ENCODE measurements at places on chromosomes 5 and 9. TPM values are rescaled to one million over a fixed set of nuclear protein-coding genes. Genes with fewer than 3 reads are reported as not detected.
A peak's percentile ranks its signal among the peaks of the same experiment; 100 is the strongest.

DNA sequence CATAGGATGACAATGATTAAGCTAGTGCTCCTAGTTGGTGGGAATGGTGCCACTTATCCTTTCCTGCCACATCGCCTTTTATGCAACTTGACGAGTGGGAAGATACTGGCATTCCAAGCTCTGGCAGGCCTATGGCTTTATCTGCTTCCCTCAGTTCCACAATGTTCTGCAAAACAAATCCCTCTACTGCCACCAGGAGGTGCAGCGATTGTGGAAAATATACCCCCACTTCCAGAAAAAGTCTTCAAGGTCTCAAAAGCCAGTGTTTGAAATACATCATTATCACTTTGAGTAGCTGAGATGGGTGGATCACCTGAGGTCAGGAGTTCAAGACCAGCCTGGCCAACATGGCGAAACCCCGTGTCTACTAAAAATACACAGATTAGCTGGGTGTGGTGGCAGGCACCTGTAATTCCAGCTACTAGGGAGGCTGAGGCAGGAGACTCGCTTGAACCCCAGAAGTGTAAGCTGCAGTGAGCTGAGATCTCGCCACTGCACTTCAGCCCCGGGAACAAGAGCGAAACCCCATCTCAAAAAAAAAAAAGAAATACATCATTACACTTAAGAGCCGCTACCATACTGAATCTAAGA is 3.4 kb downstream of the CLINT1 start:
- no peak for DNase-seq

Gene N4BP3
- 3.9 TPM for polyA plus RNA-seq

DNA sequence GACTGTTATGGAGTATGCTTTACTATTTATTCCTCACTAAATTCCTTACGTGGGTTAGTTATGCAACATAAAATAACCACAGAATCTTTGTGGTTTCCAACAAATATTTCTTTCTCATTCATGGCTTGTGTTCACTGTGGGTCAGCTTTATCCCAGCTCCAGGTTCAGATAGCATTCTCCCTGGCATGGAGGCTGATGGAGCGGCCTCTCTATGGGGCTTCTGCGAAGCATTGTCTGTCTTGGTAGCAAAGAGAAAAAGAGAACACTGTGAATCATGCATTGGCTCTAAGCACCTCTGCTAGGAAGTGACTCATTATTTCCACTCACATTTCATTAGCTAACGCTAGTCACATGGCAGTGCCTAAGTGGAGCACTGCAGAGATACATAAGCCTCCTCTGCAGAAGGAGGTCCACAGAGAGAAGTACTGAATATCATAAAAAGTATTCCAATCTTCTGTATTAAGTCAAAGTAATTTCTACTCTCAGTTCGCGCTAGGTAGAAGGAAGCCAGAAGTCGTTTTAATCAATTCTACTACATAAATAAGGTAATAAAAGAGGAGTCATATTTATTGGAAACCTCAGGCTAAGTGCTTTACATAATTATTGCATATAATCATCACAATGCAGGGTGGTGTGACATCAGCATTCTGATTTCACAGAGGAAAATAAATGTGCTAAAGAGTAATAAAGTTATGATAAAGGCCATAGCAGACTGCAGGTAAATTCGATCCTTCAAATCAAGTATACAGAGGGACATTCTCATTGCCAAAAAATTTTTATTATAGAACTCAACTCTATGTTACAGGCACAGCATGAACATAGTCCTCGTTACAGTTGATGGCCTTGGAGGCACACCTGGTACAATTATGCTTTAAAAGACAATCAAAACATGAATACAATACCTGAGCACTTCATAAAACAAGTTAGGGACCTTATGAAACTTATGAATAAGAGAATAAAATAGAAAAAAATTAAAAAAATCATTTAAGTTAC is 531.1 kb downstream of the CETN3 start:
- DNase-seq: no peak

Gene LCN15
- not detected for polyA plus RNA-seq

Gene ZNF354C
- 16.8 TPM for polyA plus RNA-seq

Gene ZNF366
- 4.0 TPM for polyA plus RNA-seq

Gene FAM200C
- 15.3 TPM for polyA plus RNA-seq

DNA sequence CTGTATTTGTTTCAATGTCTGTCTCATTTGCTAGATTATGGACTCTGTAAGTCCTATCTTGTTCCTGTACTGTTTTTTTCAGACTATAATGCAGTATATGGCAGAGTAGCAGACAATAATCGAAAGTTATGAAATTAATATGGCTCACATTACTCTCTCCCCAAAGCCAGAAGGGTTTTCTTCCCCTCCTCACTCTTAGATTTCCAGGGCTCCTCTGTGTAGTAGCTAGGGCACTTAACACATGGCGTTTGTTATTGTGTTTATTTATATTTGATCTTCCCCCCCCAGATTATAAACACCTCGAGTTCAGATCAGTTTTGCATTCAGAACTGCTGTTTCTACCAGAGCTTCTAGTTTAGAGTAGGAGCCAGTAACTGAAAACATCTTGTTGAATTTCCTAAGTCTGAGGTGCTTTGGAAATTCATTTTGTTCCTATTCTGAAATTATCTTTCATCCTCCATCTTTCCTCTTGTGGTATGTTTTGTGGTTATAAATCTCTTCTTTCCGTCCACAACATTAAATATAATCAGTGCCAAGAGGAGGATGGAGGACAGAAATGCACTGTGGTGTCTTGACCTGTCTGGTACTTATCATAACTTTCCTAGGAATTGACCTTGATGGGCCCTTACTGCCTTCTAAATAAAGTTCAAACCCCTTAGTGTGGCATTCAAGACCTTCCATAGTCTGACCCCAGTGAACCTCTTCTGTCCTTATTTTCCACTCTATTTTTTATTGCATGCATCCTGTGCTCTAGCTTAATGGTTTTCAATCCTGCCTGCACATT is 27.0 kb downstream of the TLE4 start:
- no peak for DNase-seq

DNA sequence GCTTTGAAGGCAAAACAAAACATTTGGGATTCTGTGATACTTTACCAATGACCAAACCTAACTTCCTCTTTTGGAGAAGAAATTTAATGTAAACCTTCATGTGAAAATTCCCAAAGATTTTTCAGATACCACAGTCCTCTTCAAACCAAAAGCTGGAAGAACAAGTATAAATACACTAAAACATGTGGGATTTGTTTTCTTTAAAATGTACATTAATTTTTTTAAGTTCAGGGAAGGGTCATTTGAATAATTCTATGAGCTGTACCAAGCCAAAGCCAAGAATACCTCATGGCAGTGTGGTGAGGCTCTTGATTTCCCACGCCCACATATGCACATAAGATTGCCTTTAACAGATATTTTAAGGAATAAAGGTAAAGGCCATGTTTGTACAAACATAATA is 28.4 kb upstream of the ITGA1 start:
- DNase-seq: no peak

GRCh38 chr5:178194026-178194425 is 6.9 kb upstream of the GMCL2 start:
- no peak for DNase-seq

GRCh38 chr9:120916588-120916987 is 10.0 kb downstream of the TRAF1 start:
- DNase-seq: no peak

GRCh38 chr5:132012371-132013005 is 1.0 kb upstream of the ACSL6 start:
- peak; percentile 45 for DNase-seq

DNA sequence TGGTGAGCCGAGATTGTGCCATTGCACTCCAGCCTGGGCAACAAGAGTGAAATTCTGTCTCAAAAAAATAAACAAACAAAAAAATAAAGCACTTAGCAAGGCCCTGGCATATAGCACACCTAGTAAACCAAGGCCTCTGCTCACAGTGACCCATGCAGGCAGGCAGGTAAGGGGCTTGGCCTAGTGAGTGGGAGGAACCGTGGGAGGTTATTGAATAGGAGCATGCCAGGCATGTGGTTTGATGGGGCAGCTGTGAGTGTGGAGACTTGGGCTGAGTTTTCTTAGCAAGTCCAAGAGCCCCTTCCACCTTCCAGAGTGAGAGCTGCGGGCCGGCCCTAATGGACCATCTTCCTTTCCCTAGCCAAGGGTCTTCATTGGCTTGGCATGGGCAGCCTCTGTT is 4.5 kb upstream of the NDST1 start:
- no peak for DNase-seq

GRCh38 chr5:68274847-68275651 is 59.5 kb downstream of the PIK3R1 start:
- DNase-seq: no peak

DNA sequence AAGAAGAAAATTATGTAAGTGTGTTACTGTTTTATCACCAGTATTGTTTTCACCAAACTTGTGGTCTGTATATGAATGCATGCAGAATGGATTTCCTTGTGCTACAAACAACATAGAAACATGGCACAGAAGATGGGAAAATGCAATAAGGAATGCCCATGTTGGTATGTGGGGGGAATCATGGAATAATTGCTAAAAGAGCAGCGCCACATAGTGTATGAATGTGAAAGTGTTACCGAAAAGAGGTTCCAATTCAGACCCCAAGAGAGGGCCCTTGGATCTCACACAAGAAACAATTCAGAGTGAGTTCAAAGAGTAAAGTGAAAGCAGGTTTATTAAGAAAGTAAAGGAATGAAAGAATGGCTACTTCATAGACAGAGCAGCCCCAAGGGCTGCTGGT is 26.4 kb upstream of the TYRP1 start:
- no peak for DNase-seq

DNA sequence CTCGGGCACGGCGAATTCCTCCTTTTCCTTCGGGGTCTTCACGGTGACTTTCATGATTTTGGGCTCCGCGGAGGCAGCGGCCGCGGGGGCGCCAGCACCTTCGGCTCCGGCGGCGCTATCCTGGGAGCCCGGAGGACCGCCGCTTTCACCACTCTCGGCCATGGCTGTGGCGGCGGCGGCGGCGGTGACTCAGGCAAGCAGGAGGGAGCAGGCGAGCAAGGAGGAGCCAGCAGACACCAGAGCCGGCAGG is 315 bp downstream of the UBQLN1 start:
- DNase-seq: peak; percentile 27

DNA sequence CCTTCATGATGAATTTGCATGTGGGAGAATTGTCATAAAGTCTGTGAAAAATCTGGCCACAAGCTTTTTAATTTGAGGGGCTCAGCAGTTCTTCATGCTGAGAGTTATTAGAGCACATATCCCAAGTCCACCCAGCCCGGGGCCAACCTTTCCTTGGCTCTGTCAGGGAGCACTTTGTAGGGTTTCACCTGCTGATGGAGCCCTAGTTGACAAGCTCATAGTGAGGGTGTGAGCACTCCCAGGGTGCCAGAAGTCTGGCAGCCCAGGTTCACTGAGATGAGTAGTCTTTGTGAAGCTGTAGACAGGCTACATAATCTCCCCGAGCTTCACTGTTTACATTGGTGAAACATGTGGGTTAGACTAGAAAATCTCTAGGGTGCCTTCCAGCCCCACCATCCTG is 97.2 kb upstream of the NREP start:
- no peak for DNase-seq

Gene EIF4E1B
- not detected for polyA plus RNA-seq

DNA sequence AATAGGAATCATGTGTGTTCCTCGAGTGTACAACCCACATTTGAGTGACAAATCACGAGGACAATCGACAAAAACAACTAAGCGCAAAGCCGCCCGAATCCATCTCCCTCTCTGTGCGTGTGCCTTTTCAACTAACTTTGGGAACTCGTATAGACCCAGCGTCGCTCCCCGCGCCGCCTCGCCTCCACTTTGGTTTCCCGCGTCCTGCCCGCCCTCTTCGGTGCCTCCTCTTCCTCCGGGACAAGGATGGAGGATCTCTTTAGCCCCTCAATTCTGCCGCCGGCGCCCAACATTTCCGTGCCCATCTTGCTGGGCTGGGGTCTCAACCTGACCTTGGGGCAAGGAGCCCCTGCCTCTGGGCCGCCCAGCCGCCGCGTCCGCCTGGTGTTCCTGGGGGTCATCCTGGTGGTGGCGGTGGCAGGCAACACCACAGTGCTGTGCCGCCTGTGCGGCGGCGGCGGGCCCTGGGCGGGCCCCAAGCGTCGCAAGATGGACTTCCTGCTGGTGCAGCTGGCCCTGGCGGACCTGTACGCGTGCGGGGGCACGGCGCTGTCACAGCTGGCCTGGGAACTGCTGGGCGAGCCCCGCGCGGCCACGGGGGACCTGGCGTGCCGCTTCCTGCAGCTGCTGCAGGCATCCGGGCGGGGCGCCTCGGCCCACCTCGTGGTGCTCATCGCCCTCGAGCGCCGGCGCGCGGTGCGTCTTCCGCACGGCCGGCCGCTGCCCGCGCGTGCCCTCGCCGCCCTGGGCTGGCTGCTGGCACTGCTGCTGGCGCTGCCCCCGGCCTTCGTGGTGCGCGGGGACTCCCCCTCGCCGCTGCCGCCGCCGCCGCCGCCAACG is at the start of gene GPR150:
GPR150 (plus strand) TSS at position 58 of the 840 bp plus-strand sequence; CDS start at position 247, 189 bp downstream.
- DNase-seq: no peak

Gene PCDHGA9
- 6.0 TPM for polyA plus RNA-seq

Gene FCN1
- 3.2 TPM for polyA plus RNA-seq

- DNase-seq: no peak
These were observed 88.6 kb downstream of the MACROH2A1 start for GRCh38 chr5:135310328-135310989.

DNA sequence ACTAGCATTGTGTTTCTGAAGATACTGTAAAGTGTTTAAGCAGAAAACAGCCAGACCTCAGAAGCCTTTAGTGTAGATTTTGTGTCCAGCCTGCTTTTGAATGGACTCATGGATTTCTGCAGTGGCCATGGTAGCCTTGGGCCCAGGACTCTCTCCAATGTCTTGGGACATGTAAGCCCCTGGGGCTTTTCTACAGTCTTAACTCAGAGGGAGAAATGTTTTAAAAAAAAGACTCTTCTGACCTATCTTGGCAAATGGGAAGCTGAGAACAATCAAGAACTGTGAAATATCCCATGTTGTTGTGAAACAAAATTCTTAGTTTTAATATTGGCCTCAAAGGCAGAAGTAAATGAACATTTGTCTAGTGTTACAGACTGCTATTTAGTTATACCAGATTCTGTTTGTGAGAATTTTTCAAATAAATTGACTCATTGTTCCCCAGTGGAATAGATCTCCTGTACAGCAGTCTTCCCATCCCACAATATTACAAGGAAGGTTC is 112.5 kb upstream of the DMAC1 start:
- no peak for DNase-seq

DNA sequence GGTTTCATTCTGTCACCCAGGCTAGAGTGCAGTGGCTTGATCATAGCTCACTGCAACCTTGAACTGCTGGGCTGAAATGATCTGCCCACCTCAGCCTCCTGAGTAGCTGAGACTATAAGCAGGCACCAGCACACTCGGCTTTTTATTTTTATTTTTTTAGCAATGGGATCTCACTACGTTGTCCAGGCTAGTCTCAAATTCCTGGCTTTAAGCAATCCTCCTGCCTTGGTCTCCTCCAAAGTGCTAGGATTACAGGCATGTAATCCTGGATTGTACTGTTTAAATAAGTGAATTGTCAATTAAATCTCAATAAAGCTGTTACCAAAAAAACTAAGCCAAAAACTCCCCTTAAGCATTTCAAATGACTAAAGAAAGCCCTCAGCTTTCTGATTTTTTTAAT is 18.9 kb downstream of the GOLPH3 start:
- DNase-seq: no peak

DNA sequence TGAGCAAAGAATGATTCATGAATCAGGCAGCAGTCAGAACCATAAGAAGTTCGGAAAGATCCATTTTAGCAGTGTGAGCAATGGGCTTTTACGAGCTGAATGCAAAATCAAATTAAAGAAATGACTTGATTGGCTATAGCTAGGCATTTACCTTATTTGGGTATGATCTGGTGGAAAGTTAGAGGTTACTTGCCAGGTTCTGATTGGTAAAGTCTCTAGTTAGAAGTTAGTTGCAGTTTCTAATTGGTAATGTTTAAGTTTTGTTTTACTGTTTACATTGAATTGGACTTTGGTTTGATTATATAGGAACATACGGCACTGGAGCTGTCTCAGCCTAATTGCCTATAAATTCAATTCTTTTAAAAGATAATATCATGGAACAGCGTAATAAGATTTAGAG is 97.9 kb downstream of the ITGA1 start:
- DNase-seq: no peak

Data from right renal cortex interstitium (tissue), 3 donors.